ENCODE measurements at places on chromosomes 5 and 9.

- DNase-seq: no peak
Observed at GRCh38 chr5:60495644-60496520, 204.1 kb downstream of the DEPDC1B start.

GRCh38 chr5:163874431-163874830, 369.0 kb downstream of the MAT2B start:
- no peak for DNase-seq

DNA sequence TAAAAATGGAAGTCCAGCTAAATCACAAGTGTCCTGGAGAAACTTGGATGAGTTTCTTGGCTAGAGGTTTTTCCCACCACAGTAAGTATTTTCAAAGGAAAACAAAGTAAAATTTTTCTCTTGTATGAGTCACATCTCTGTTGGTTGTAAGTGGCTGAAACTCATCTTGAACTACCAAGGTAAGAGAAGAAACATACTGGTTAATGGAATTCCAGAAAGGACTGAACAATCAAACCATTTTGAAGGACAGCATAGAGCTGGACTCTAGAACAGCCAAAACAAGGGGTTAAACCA, 102.8 kb upstream of the CDKN2B start:
- no peak for DNase-seq

GRCh38 chr9:34343605-34344004, 14.2 kb downstream of the NUDT2 start:
- no peak for DNase-seq

DNA sequence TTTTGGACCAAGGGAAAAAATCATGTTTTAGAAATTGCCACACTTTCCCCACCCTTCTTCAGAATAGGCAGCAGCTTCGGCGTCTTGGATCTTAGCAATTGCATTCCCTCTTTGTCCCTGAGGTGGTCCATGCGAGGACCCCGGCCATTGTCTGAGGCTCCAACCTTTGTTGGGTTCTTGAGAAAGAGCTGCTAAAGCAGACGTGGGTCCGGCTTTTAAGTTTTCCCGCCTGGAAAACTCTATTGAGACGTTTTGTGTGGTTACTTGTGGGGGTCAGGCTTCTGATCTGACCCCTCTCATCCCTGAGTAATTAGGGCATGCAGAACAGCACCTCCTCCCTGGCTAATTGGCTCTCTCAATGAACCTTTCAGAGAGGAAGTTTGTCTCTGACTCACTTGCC, 509.6 kb upstream of the TNC start:
- DNase-seq: no peak

- DNase-seq: peak; percentile 1
Observed at GRCh38 chr9:123217128-123217654, 51.2 kb downstream of the STRBP start.

- DNase-seq: no peak
Observed at GRCh38 chr5:32276173-32276853, 36.4 kb downstream of the MTMR12 start.

- no peak for DNase-seq
Observed at GRCh38 chr5:38666668-38667498, 110.4 kb upstream of the LIFR start.

DNA sequence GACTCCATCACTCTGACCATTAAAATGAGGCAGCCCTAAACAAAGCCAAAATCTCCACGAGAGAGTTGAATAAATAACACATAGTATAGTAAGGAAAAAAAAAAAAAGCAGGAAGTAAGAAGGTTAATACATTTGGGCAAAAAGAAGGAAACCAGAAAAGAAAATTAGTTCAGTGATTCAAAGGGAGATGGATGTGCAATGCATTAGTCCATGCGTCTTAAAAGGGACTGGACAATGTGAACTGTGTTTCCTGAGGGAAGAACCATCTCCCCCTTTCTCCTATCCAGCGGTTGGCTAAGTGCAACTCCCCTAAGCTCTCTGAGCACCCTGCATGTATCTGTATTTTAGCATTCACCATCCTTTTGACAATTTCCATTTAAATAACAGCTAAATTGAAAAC, 1.4 kb downstream of the ANKRA2 start:
- DNase-seq: no peak

- no peak for DNase-seq
Observed at GRCh38 chr9:88508326-88508725, 26.7 kb upstream of the NXNL2 start.

GRCh38 chr5:6843821-6844220, 130.6 kb downstream of the TENT4A start:
- no peak for DNase-seq

DNA sequence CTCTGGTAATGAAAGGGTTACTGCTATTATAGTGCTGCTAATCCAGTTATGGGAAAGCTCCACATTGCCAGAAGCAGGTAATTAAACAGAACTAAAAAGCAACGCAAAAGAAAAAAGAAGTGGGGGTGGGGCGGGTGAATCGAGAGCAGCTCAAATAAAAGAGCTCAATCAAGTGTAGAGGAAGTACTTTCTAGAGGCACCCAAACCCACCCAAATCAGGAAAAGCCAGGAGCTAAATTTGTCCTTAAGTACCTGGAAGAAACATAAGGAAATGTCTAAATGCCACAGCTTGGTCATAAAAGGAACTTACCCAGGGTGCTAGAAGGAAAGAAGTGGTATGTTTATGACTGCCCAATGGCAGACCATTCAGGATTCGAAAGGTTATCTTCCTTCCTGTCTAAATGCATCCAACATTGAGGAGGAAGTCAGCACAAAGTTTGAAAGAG, 2.4 kb upstream of the RNF145 start:
- DNase-seq: no peak

- DNase-seq: no peak
Observed at GRCh38 chr9:12796601-12797000, 21.8 kb downstream of the LURAP1L start.

DNA sequence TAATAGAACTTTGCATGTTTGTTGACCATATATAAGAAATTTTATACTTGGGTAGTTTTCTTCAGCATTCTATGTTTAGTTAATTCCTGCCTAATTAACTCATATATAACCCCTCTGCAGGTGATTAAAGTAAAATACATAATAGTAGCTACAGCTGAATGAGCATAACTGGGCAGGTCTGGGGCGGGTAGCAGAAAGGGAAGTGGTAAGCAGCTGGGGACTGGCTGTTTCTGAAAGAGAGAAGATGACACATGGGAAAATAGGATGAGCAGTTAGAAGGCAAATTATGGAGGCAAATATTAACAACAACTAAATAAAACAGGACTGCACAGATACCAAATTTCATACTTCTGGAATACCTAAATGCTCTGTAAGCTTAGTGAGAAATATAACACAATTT, 128.1 kb downstream of the CPLANE1 start:
- no peak for DNase-seq

GRCh38 chr5:44860267-44860666, 51.5 kb downstream of the MRPS30 start:
- no peak for DNase-seq

- DNase-seq: no peak
Observed at GRCh38 chr9:114641967-114642366, 15.6 kb downstream of the TEX53 start.

DNA sequence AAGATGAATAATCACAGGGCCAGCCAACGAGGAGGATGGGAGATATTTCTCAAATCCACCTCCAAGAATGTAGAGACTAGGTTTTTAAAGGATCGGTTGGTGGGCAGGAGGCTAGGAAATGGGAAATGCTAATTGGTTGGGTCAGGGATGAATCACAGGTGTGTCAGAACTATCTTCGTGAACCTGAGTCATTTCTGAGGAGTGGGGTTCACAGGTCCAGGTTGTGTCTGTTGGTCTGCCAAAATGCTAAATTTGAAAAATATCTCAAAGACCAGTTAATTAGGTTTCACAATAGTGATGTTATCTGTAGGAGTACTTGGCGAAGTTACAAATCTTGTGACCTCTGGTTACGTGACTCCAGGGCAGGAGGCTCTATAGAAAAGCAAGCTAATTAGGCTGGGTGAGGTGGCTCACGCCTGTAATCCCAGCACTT, 2.6 kb upstream of the PLAA start:
- no peak for DNase-seq

GRCh38 chr5:119397518-119398380, 41.9 kb downstream of the TNFAIP8 start:
- DNase-seq: no peak

DNA sequence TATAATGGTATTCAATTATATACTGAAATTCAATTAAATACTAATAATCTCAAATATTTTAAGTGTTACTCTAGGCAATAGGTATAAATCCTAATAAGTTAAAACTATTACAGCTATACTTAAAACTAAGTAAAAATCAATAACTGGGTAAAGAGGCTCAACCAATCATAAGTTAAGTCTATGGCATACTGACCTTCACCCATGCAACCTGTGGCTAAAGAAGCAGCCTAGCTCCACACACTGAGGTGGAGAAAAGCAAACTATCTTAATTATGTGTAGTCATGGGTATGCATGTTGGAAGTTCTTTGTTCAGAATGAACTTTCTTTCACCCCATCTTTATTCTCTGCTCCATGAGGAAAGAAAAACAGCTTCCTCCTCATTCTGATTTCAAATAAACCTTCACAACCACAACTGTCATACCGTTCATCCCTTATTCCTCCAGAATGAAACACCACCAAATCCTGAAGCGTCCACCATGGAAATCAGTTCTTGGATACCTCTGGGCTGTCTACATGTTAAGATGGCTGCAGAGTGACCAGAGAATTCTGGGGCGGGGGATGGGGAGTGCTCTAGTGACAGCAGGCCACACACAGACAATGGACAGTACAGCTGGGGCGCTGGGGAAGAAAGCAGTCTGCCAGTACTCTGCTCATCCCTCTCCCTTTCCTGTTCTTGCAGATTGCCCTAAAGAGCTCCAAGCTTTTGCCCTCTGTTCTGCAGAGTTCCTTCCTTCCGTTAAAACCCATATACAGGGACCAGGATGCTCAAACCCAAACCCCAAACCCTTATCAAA, 62.3 kb downstream of the RIGI start:
- no peak for DNase-seq

GRCh38 chr5:68502531-68502930, 287.0 kb downstream of the PIK3R1 start:
- DNase-seq: no peak

DNA sequence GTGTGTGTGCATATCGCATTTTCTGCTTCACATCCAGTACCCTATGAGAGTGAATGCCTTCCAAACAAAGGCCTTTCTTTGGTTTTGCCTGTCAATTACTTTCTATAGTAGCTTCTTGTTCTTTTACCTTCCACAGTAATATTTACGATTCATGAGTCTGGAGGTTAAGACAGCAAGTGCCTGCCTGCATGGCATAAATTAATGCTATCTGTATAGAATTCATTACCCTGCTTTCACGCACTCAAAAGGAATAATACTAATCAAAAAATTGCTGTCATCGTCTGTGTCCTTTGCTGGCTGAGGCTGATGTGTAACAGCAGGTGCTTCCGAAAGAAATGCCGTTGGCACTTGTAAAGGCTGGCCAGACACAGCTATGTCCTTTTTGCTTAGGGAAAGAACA, 1304.4 kb upstream of the CDH6 start:
- no peak for DNase-seq

- DNase-seq: no peak
Observed at GRCh38 chr5:173598686-173599085, 17.8 kb downstream of the BOD1 start.

Data from AG04449 (cell line).